Stimulated activated CD4-positive, alpha-beta T cell treated with anti-CD3 and anti-CD28 coated beads, Interleukin-15, amount 100 ng/mL, for 1 hour (primary cell): ENCODE measurements at places on chromosomes 2 and 18.

DNA sequence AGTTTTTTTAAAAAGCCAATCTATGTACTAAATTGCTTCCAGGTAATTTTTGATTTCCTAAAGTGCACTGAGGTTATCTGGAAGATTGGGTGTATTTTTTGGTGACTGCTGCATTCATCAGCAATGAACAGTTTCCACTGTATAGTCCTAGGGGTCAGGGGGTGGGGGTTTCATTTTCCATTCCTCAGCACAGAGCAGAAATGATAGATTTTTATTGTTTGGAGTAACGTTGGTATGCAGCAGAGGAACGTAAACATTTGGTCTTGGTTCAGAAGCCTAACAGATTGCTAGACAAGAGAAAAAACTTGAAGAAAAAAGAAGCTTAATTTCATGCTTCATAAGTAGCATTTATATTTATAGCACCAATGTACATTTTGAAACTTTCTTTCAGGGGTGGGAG lies 54.9 kb downstream of the ZCCHC2 start:
- DNase-seq: no peak

DNA sequence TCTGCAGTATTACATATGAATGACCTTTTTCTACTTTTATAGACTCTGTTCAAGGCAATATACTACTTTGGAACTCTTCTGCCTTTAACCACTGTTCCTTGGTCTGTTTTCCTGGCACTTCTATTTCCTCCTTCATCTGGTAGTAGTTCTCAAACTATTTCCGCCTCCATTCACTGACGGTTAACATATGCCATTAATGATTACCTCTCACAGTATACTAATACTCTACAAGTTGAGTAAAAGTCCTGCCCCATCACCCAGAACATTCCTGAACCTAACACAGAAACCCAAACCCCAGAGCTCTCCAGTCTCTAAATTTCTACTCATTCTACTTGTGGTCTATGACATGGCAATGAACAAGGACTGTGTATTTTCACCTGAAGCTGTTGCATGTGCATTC lies 4.5 kb downstream of the GFPT1 start:
- DNase-seq: no peak

GRCh38 chr2:234444893-234445292 lies 52.0 kb downstream of the ARL4C start:
- no peak for DNase-seq

- no peak for DNase-seq
Measured at GRCh38 chr2:112640800-112641675, 4.7 kb upstream of the SLC20A1 start.

- DNase-seq: no peak
Measured at GRCh38 chr2:95376311-95377215, 25.9 kb upstream of the FAHD2A start.

DNA sequence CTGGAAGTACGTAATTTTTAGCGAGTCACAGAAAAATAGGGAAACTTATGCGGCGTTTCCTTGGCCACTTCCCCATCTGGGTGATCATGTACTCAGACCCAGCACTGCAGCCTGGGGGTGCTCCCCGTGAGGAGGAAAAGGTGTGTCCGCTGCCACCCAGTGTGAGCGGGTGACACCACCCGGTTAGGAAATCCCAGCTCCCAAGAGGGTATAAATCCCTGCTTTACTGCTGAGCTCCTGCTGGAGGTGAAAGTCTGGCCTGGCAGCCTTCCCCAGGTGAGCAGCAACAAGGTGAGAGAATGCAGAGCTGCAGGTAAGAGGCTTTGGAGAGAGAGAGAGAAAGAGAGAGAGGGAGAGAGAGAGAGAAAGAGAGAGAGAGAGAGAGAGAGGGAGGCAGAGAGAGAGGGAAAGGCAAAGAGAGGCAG lies at the start of gene IL1R2:
TSS of gene IL1R2 (plus strand) at position 240 of the 425 bp plus-strand sequence. CDS start 16,616 bp downstream, outside the sequence.
- DNase-seq: no peak

DNA sequence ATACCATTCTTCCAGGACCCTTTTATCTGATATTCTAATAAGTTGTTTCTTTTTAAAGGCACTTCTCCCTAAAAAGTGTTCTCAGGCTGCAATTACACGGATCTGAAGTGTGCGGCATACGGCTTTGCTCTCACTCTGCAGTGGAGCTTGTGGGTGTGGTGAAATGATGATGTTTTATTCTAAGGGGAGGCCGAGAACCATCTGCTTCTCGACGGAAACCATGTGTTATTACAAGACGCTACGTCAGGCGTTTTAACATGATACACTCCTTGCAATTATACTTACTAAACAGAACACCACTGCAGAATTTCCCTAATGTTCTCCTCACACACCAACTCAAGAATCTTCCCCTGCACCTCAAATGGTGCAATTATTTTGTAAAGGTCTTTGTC lies 34.9 kb upstream of the CTDP1 start:
- DNase-seq: no peak

DNA sequence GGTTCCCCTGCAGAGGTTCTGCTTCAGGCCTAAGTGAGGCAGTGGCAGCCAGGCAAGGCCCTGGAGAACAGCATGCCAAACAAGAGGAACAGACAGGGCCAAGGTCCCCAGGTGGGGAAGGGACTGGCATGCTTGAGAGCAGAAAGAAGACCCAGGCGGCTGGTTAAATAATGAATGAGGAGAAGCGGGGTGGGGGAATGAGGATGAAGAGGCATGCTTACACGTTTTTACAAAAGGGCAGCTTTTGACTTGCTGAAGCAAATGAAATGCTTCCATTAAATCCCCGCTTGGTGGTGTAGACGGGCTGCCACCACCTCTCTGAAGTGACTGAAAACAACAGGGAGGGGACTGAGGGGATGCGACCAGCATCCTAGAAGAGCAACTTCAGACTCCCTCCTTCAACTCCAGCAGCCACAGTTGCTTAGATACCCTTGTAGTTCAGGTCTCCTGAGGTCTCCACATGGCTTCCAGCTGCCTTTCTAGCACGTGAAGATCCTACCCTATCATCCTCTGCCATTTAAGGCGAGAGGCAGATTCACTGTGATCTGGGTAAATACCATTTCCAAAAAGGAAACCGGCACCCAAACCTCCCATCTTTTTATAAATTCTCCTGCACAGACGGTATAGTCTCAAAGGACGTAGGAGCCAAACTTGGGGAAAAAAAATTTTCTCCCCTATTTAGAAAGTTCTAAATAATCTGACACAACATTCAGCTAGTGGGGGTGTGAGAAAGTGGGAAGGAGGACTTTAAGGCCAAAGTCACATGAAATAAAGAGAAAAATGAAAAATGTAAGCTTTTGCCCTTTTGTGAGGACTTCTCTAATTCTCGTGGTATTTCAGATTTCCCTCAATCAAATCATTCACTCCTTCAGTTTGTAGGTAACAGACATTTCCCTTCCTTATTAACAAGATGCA lies 65.6 kb downstream of the CACNB4 start:
- no peak for DNase-seq

- DNase-seq: no peak
Measured at GRCh38 chr2:145040433-145040832, 520.5 kb upstream of the ZEB2 start.

GRCh38 chr2:136638193-136638592 lies 127.2 kb upstream of the THSD7B start:
- no peak for DNase-seq

DNA sequence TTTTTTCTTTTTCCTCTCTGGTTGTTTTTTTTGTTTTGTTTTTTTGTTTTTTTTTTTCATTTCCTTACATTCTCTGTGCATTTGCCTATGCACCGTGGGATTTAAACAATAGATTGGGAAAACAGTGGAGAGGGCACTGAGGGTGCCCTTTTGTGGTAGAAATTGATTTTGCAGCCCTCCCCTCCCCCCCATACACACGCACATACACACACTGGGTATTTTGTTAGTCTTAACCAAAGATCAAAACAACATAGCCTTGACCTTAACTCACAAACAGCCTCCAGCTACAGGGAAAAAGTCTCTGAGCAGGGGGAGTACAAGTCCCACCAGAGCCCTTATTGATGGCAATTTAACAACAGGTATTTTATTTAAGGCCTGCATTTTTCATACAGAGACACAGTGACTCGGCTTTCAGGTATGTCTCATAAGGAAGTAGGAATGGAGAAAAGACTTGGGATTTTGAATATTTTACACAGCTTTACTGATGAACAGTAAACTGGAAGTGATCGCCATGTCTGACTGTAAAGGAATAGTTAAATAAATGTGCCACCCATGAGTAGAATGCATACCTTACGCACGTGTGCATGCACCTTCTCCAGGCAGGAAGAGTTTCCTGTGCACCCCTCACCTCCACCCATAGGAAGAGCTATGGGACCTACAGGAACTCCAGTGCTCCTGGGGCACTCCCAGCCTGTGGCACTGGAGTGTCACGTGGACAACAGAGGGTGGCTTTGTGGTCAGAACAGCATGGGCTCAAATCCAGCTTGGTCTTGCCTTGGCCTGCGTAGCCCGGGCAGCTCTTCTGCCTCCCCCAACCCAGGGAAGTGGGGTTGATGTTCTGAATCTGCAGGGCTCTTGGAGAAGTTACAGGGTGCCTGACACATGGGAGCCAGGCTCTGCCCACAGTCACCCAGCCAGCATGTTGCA lies 266.4 kb downstream of the ANAPC1 start:
- DNase-seq: no peak

DNA sequence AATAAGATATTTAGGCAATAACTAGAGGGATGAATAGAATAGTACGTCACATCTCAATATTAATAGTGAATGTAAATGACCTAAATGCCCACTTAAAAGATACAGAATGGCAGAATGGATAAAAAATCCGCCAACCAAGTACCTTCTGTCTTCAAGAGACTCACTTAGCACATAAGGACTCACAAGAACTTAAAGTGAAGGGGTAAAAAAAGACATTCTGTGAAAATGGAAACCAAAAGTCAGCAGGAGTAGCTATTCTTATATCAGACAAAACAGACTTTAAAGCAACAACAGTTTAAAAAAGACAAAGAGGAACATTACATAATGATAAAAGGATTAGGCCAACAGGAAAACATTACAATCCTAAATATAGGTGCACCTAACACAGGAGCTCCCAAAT lies 56.7 kb upstream of the DSC1 start:
- DNase-seq: no peak

DNA sequence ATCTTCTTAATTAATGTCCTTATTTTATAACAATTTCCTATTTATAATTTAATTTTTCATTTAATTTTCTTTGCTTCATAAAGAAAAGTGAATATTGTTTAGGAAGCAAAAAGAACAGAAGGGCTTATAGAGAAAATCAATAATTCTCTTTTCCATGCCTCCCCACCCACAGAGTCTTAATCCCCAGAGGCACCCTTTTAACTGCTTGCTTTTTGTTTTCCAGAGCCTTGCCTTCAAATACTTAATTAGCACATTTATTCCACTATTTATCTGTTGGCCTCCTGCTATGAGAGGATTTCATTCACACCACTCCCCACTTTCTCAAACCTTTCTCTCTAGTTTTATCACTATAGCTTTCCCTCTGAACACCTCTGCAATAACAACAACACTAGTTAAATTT lies 373.6 kb downstream of the MBD2 start:
- no peak for DNase-seq
